ENCODE measurements at places on chromosomes 3 and 15.

DNA sequence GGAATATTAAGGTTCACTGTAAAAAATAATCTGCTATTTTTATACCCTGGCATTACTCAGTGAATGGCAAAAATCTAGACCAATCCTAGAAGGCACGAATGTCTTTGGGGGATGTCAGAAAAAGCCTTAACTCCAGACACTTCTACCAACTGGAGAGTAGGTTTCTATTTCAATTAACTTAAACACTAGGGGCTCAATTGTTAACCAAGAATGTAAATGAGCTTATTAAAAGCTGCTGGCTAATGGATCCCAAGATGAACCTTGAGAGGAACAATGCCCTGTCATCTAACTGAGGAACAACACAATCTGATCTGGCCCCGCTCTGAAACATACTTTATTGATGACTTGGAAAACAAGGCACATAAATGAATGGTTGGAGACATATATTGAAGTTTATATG lies 701.4 kb downstream of the FHIT start:
- no peak for DNase-seq

- peak; percentile 87 for DNase-seq
These were observed 35.4 kb downstream of the EHD4 start for GRCh38 chr15:41936649-41937567.

- DNase-seq, result no peak
These were observed 20.9 kb downstream of the OSBPL10 start for GRCh38 chr3:31959951-31960792.

- DNase-seq, result no peak
These were observed 407.8 kb downstream of the SHQ1 start for GRCh38 chr3:72440491-72440890.

DNA sequence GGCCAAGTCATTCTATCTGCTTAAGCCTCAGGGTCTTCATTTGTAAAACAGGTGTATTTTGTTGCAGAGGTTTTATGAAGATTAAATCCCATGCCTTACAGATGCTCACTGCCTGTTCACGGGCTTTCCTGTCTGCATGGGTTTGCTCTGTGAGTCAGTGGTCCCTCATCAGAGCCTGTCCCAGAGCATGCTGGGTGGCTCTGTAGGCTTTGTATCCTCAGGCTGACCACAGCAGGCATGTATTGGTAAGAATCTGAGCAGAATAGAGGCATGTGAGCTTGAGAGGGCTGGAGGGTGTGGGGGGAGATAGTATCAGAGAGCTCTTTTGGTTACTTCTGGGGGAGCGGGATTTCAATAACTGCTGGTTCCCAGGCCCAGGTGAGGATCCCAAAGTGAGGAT lies 45.4 kb upstream of the PLXNA1 start:
- DNase-seq, result no peak

- DNase-seq, result no peak
These were observed 34.0 kb downstream of the SPTSSB start for GRCh38 chr3:161337311-161337710.

GRCh38 chr3:156808025-156808424 lies 18.1 kb upstream of the LEKR1 start:
- no peak for DNase-seq

- DNase-seq, result no peak
These were observed 65.8 kb downstream of the CADPS start for GRCh38 chr3:62809369-62809768.

GRCh38 chr3:104960579-104960978 lies 406.1 kb upstream of the ALCAM start:
- DNase-seq, result no peak

GRCh38 chr15:39125904-39126303 lies 455.0 kb upstream of the THBS1 start:
- peak; percentile 16 for DNase-seq

DNA sequence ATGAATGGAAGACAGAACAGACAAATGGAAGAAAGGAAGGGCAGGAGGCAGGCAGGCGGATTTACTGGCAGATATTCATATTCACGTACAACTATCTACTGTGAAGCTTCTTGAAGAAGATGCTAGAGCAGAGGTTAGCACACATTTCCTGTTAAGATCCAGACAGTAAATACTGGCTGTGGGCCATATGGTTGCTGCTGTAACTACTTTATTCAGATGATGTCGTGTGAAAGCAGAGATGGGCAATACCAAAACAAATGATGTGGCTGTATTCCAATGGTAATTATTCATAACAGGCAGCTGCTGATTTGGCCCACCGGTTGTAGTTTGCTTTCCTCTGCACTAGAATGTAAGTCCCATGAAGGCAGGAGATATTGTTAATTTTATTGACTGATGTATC lies 115.7 kb upstream of the PRTG start:
- DNase-seq, result no peak

DNA sequence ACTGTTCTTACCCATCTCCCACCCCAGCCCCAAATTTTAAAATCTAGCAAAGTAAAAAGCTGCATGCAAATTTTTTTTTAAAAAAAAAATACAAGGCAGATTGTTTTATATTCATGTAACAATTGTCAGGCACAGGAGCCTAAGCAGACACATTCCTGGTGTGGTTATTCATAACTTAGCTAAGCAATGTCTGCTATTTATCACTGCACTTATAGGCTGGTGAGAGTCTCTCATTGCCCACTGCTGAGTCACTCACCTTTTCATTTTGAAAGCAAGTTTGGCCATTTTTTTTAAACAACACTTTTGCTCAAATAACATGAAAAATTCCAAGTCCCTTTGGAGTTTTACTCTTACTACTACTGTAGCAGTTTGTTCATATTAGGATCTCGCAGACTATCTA lies 413.9 kb downstream of the RBMS3 start:
- DNase-seq, result no peak

DNA sequence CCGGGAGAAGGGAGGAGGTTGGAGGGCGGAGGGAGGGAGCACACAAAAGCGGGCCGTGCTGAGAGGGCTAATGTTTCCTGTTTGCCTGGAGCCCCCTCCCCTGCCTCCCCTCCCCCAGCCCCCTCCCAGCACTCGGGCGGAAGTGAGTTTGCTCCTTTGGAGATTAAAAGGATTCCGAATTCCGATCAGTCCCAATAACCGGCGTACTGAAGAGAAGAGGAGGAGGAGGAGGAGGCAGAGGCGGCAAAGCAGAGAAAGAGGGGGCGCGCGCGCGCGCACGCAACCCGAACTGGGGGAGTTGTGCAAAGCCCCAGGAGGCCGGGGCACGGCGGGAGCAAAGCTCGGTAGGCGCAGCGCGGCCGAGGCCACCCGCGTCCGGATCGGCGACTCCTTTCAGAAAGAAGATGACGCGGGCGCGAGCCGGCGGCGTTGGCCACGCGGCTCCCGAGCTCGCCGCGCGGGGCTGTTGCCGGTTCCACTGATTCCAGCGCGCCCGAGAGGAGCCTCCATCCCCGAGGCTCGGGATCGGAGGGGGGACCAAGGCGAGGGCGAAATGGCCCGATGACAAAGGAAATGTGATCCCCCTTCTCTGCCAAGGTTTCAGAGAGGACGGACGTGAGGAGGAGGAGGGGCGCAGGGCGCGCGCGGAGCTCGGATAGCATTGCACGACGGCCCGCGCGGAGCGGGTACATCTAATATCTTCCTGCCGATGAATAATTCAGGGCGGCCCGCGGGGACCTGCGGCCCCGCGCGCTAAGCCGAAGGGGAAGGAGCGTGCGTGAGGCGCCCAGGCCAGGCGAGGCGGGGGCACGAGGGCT lies 1.1 kb upstream of the TRIM71 start:
- DNase-seq, result no peak

DNA sequence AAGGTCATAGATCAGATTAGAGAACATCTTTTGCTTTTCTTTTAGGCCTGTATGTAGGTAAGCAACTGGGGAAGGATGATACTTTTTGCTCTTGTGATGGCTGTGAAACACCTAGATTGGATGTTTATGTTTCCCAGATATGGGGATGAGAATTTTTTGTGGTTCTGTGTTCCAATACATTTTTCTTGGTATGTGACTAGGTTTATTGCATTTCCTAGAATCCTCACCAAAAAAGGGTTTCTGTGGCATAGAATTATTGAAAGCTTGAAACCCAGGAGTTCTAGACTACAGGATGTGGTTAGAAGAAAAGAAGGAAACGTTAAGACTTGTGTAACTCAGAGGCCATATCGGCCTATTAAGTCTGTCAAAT lies 25.8 kb downstream of the OXNAD1 start:
- no peak for DNase-seq

DNA sequence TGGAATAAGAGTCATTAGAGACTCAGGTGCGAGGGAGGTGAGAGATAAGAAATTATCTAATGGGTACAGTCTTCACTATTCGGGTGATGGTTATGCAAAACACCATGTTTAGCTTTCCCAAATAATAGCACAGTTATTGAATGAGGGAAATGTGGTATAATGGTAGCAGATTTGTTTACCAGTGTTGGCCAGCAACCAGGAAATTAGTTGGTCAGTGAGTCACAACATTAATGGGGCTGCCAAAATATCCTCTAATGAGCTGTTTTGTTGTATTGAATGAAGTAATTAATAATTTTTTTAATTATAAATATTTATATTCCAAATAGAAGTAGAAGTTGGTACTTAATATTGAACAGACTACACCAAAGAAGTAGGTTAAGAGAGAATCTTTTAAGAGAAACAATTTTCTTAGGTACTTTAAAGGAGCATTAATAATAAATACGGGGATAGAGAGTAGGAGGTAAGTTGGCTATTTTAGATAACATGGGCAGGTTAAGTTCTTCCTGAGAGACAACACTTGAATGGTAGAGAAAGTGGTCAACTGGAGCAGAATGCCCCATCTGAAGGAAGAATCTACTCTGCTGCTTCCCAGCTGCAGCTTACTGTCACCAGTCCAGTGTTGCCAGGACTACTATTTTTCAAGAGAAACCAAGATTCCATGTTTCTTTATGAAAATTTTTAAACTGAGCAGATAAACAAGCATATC lies 218.8 kb downstream of the UBE2E2 start:
- no peak for DNase-seq

- no peak for DNase-seq
These were observed 28.5 kb downstream of the PLA1A start for GRCh38 chr3:119626196-119626595.

DNA sequence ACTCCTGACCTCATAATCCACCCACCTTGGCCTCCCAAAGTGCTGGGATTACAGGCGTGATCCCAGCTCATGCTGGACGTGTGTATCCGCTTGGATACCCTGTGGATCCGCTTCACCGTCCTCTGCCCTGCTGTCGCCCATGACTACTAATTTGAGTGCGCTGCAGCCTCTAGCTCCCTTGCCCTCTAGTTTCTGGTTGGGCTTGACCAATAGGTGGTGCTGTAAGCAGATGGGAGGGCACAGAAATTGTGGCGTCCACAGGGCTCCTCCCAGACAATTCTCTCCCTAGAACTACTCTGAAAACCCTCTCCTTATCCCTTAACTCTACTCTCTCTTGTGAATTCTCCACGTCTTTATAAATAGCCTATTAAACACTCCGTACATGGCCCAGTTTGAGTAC lies 36.2 kb downstream of the ZPLD1 start:
- no peak for DNase-seq

- DNase-seq, result no peak
These were observed 35.2 kb upstream of the CDAN1 start for GRCh38 chr15:42772144-42772543.

GRCh38 chr15:67035886-67036285 lies 29.5 kb upstream of the SMAD3 start:
- no peak for DNase-seq

DNA sequence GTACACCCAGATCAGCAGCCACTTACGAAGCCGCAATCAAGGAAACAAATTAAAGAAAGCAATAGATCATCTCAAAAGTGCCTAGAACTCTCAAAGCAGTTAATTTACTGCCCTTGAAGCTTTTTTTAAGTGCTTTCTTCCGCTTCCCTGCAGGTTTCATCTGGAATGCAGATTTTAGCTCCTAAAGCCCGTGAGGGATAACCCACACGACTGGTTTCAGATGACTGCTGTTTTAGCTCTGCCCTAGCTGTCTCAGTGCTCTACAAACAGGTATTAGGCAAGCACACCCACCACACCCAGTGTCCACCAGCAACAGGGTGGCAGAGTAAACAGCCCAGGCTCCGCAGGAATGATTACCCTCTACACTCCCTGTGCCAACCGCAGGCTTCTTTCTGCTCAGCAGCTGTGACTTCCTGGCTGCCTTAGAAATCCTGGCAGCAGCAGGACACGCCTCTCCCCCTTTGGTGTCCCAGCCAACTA lies 126.0 kb downstream of the FMN1 start:
- DNase-seq, result no peak

- no peak for DNase-seq
These were observed 153.4 kb downstream of the LMLN start for GRCh38 chr3:198113206-198114053.

DNA sequence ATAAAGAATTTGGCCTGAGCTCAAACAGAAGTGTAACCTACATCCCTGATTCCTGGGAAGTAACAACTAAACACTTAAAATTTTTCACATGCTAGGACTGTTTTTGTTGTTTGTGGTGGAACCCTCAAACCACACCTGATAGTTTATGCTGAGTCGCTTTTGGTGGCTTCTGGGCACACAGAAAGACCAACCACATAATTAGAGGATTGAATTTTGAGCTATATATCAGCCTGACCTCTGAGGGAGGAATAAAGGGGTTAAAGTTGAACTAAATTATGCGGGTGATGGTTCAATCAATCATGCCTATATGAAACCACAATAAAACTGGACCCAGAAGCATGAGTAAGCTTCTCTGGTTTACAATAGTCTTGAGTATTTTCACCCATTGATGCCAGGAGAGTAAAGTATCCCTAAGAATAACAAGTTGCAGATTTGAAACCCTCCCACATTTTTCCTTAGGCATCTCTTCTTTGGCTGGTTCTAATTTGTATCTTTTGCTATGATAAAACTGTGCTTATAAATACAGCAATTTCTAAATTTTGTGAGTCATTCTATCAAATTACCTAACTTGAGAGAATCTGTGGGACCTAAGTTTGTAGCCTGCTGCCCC lies 1304.5 kb upstream of the GBE1 start:
- no peak for DNase-seq

GRCh38 chr3:64190517-64191515 lies 34.5 kb downstream of the PRICKLE2 start:
- DNase-seq, result no peak

- DNase-seq, result peak; percentile 24
These were observed 8.9 kb downstream of the ECE2 start for GRCh38 chr3:184284696-184285095.

DNA sequence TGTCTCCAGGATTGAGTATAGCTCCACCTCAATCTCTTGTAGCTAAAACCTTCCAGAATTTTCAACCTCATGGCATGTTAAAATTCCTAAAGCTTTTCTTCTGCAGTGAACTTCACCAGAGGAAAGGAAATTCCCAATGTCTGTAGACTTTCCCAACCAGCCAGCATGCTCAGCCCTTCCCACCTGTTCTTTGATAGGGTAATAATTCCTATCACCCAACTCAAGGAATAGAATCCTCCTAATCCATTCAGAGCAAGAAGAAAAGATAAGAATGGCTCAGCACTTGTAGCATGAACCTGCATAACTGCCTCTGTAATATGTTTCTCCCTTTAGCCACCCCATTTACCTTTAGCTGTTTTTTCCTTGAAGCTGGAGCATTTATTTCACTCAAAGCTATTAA lies 301.8 kb upstream of the GADL1 start:
- DNase-seq, result no peak

- DNase-seq, result no peak
These were observed 831 bp upstream of the ROBO2 start for GRCh38 chr3:77038930-77039605.

All from stimulated activated CD4-positive, alpha-beta T cell treated with anti-CD3 and anti-CD28 coated beads, Interleukin-1b, Interleukin-23, amount 100 ng/mL, for 48 hours (primary cell).